SK-N-SH (cell line): ENCODE measurements at places on chromosomes 2 and 18. TPM values are rescaled to one million over a fixed set of nuclear protein-coding genes. Genes with fewer than 3 reads are reported as not detected.

The LONRF2 gene
- polyA plus RNA-seq = 2.0 and 2.4 TPM in 2 replicates

GRCh38 chr2:176653479-176654443 is 384.5 kb downstream of the MTX2 start:
- H3K4me3 ChIP-seq = no peak overlapping the region
- H3K27ac ChIP-seq = peak overlapping the region; percentile 80
- H3K36me3 ChIP-seq = no peaks in the 10 kb centered on the region
- peaks cover 41% of the 10 kb centered on the region; the same call in 1 of the 2 replicates for H3K4me1 ChIP-seq
- no peaks in the 10 kb centered on the region for H3K27me3 ChIP-seq

GRCh38 chr2:145007093-145007959 is 487.4 kb upstream of the ZEB2 start:
- H3K36me3 ChIP-seq = no peaks in the 10 kb centered on the region
- peaks cover 21% of the 10 kb centered on the region for H3K4me1 ChIP-seq
- DNase-seq = no peak
- peak overlapping the region; percentile 17 for H3K27ac ChIP-seq
- peak overlapping the region; percentile 12; the same call in 1 of the 2 replicates for H3K4me3 ChIP-seq

DNA sequence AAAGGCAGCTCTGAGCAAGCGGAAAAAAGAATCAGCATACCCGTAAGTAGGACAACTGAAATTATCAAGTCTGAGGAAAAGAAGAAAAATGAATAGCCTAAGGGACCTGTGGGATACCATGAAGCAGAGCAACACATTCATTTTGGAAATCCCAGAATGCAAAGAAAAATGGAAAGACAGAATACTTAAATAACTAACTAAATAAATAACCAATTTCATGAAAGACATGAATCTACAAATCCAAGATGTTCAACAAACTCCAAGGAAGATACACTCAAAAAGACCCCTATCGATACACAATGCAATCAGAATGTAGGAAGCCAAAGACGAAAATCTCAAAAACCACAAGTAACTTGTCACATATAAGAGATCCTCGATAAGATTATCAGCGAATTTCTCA is 117.0 kb downstream of the USP34 start:
- H3K4me1 ChIP-seq = no peaks in the 10 kb centered on the region
- DNase-seq = no peak
- H3K27me3 ChIP-seq = no peaks in the 10 kb centered on the region
- no peak overlapping the region for H3K4me3 ChIP-seq

- peaks cover 8% of the 10 kb centered on the region for H3K36me3 ChIP-seq
- peak overlapping the region; percentile 98 for H3K4me3 ChIP-seq
- no peaks in the 10 kb centered on the region for H3K27me3 ChIP-seq
Observed at GRCh38 chr2:233250985-233251305, 528 bp upstream of the ATG16L1 start.

The SLC8A1 gene
- polyA plus RNA-seq = 3.2 and 4.6 TPM in 2 replicates

The KCNE4 gene
- polyA plus RNA-seq = 0.19 and 0.20 TPM in 2 replicates

- peaks cover 6% of the 10 kb centered on the region for H3K36me3 ChIP-seq
- H3K27me3 ChIP-seq = no peaks in the 10 kb centered on the region
- H3K27ac ChIP-seq = peak overlapping the region; percentile 82; the same call in 1 of the 2 replicates
- DNase-seq = no peak
- H3K4me1 ChIP-seq = peaks cover 21% of the 10 kb centered on the region
Observed at GRCh38 chr18:55289775-55290174, 298.2 kb downstream of the TCF4 start.

- H3K4me1 ChIP-seq = peaks cover 5% of the 10 kb centered on the region; the same call in 1 of the 2 replicates
- H3K36me3 ChIP-seq = no peaks in the 10 kb centered on the region
- H3K4me3 ChIP-seq = no peak overlapping the region
- no peak overlapping the region for H3K27ac ChIP-seq
Observed at GRCh38 chr2:130987519-130988425, 105.5 kb downstream of the FAM168B start.

GRCh38 chr2:49796266-49796665 is 642.0 kb upstream of the FSHR start:
- H3K27me3 ChIP-seq = no peaks in the 10 kb centered on the region
- H3K36me3 ChIP-seq = no peaks in the 10 kb centered on the region
- no peaks in the 10 kb centered on the region for H3K4me1 ChIP-seq
- DNase-seq = no peak
- no peak overlapping the region for H3K4me3 ChIP-seq

The ASXL3 gene
- polyA plus RNA-seq = 0.03 TPM in 1 of 2 replicates, not detected in the other

The DOK6 gene
- polyA plus RNA-seq = 3.9 and 5.4 TPM in 2 replicates

- H3K27ac ChIP-seq = no peak overlapping the region
- no peak for DNase-seq
- peaks cover 7% of the 10 kb centered on the region; the same call in 1 of the 2 replicates for H3K4me1 ChIP-seq
- H3K4me3 ChIP-seq = peak overlapping the region; percentile 98
Observed at GRCh38 chr2:84459944-84460429, 907 bp upstream of the SUCLG1 start.

DNA sequence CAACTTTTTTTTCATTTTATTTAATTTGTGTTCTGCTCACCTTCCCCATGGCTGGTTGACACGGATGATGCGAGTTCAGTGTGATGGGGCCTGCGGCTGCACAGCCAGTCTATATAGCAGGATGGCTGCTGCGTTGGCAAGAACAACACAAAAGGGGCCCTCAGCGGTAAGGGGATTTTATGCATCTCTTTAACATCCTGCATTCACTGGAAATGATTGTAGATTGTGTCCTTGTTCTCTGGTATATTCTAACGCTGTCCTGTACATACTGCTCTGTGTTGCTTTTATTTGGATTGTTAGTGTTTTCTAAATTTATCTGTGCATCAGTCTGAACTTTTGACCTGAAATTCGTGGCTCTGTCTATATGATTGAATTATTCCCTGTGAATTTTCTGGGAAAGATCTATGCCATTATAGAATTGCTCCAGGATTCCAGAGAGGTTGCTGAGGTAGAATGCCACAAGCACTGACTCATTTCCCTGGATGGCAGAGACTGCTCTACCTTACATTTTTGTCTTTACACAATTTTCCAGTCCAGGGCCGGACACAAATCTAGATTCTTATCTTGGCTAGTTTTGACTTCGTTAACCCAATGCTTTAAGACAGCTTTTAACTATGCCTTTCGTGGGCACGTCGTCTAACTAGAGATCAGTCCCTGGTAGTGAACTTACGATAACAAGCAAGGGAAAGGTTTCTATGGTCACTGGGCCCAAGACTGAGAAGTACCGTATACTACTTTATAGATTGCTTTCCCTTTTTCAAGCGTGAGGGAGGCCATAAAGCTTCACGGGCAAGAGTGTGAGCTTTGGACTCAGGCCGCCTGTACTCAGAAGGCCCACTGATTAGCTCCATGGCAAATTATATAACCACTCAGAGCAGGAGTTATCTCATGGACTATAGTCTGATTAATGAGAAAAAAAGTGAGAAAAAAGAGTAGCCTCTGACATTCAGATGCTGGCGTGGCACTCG is at the start of gene CRYGC:
Gene CRYGC, minus strand, starts transcription at position 85 of the 968 bp plus-strand sequence. Its CDS starts 36 bp downstream, at position 49.
- peak; percentile 46 for DNase-seq
- peak within 1 kb of the TSS; percentile 29; the same call in 1 of the 2 replicates for H3K27ac ChIP-seq

DNA sequence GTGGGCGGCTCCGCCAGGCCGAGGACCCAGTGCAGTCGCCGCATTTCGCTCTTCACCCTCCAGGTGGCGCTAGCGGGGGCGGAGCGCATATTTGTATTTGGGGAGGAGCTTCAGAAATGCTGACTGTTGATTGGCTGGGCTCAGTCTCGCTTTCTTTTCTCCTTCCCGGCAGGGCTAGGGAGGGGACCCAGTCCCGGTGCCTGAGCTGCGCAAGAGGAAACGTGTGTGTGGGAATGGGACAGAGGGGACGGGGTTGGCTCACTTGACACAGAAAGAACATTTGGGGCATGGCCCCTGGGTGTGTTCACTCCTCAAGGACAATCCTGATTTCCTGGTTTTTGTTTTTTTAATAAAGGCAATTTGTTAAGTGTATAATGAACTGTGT is 20.3 kb upstream of the DNMT3A start:
- no peaks in the 10 kb centered on the region for H3K4me1 ChIP-seq
- peak overlapping the region; percentile 35; the same call in 1 of the 2 replicates for H3K27ac ChIP-seq
- H3K36me3 ChIP-seq = no peaks in the 10 kb centered on the region
- H3K27me3 ChIP-seq = no peaks in the 10 kb centered on the region
- peak overlapping the region; percentile 18 for H3K4me3 ChIP-seq

DNA sequence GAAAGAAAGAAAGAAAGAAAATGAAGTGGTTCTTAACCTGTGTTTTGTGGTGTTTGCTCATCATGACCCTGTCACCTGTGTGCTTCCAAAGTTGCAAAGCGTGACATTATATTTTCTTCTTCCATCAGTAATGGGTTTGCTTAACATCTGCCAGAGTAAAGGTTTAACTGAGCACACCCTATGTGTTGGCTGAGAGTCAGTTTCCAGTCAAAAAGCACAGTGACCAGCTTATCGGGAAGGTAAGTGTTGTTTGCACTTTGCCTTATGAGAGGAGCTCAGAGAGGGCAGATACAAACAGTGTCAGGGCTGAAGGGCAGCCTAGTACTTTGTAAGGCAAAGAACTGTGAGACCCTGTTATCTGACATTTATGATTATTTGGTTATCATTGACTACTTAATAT is 406.2 kb upstream of the CWC22 start:
- DNase-seq = no peak
- no peak overlapping the region for H3K4me3 ChIP-seq
- H3K36me3 ChIP-seq = no peaks in the 10 kb centered on the region
- no peaks in the 10 kb centered on the region for H3K27me3 ChIP-seq
- H3K4me1 ChIP-seq = no peaks in the 10 kb centered on the region; the same call in none of the 2 replicates

DNA sequence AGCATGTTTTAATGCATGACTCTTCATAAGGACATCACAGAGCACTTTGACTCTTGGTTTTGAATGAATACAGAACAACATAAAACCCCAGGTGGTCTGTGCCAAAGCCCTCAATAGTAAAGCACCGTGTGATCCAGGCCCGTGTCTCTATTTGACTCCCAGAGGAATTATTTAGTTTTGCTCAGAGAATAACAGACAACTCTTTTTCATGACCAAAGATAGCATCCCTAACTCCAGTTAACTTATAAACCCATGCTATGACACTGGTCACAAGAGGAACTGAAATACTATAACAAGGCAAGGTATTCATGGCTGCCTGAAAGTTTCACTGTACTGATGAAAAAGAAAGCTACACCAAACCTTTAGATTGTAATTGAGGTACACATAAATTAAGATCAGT is 128.4 kb downstream of the IKZF2 start:
- no peaks in the 10 kb centered on the region for H3K36me3 ChIP-seq
- no peak overlapping the region for H3K4me3 ChIP-seq
- no peak for DNase-seq
- H3K27me3 ChIP-seq = no peaks in the 10 kb centered on the region

GRCh38 chr2:46535360-46535759 is 56.0 kb downstream of the TMEM247 start:
- H3K36me3 ChIP-seq = no peaks in the 10 kb centered on the region
- peaks cover 12% of the 10 kb centered on the region for H3K4me1 ChIP-seq
- no peak overlapping the region for H3K4me3 ChIP-seq
- no peak for DNase-seq
- H3K27ac ChIP-seq = no peak overlapping the region
- H3K27me3 ChIP-seq = no peaks in the 10 kb centered on the region

The SKOR2 gene
- polyA plus RNA-seq = not detected in 2 replicates

The ARHGEF4 gene
- 1.5 and 2.3 TPM in 2 replicates for polyA plus RNA-seq

The PPP4R1 gene
- polyA plus RNA-seq = 53.4 and 84.4 TPM in 2 replicates

DNA sequence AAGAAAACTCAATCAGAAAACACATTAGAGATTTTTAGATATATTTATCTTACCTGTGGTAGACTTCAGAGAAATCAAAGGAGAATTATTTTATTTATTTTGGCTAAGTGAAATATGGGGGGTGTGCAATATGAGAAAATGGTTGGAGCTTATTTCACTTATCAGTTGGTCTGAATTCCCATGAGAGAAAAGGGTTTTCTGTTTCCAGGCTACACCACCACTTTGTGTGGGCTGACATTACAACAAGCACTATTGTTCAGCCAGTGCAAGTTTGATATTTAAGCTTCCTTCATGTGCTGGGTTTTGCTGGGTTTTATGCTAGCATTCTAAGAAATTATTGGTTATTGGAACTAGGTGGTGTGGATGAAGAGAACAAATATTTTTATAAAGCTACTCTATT is 33.5 kb downstream of the RMND5A start:
- H3K36me3 ChIP-seq = peaks cover 32% of the 10 kb centered on the region
- H3K4me3 ChIP-seq = no peak overlapping the region
- no peak overlapping the region; the same call in 1 of the 2 replicates for H3K27ac ChIP-seq
- DNase-seq = no peak
- H3K4me1 ChIP-seq = no peaks in the 10 kb centered on the region

The TYMS gene
- polyA plus RNA-seq = 92.1 and 101 TPM in 2 replicates

GRCh38 chr18:48683197-48683596 is 144.4 kb downstream of the CTIF start:
- no peak overlapping the region for H3K27ac ChIP-seq
- peaks cover 3% of the 10 kb centered on the region; the same call in 1 of the 2 replicates for H3K4me1 ChIP-seq
- no peak overlapping the region for H3K4me3 ChIP-seq
- H3K27me3 ChIP-seq = no peaks in the 10 kb centered on the region

DNA sequence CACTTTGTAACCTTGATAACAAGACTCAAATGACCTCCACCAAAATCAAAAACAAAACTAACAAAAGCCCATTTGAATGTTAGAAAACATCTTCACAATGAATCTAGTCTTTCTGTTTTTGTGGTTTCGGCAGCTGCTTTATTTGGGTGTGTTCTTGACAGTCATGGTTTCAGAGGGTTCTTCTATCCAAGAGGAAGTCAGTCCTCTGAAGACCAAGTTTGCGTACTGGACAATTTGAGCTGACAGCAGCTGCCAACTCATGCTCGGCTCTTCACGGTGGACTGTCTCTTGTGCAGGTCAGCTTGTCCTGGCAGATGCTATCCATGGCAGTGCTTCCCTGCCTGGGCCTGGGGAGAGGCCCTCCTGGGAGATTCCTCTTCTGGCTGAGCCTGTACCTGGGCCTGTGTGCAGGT is 91.0 kb downstream of the TMEM17 start:
- no peaks in the 10 kb centered on the region for H3K36me3 ChIP-seq
- H3K4me1 ChIP-seq = no peaks in the 10 kb centered on the region

DNA sequence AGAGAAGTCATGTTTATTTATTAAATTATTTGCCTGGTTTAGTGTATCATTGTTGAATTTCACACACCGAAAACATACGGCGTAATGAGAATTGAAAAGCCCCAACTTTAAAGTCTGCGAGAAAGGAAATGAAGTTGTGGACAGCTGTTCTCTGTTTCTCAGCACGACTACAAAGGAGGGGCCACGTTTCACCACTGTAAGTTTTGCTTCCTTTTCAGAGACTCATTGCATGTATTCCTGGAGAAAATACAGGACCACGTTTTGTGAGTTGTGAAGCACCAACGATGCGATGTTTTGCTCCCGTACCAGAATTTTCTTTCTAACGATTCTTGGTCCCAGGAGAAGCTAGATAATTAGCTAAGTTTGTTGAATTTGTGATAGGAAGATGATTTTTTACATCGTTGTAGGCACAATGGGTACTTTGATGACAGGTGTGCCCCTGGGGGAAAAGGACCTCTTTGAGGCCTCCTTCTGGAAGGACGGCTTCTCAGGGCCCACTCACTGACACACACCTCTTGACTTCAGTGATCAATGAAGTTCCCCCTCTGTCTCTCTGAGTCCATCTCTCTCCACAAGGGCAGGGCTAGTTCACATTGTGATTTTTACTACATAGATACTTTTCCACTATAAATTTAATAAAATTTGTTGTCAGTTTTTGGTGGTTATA is 23.7 kb upstream of the ACKR3 start:
- H3K36me3 ChIP-seq = no peaks in the 10 kb centered on the region
- H3K4me3 ChIP-seq = no peak overlapping the region
- H3K27me3 ChIP-seq = peaks cover 5% of the 10 kb centered on the region; the same call in 1 of the 2 replicates
- no peaks in the 10 kb centered on the region for H3K4me1 ChIP-seq
- no peak for DNase-seq
- H3K27ac ChIP-seq = no peak overlapping the region
